AG10803 (cell line): ENCODE measurements at places on chromosomes 6 and 20.
A peak's percentile ranks its signal among the peaks of the same experiment; 100 is the strongest.

- no peak for DNase-seq
Observed at GRCh38 chr6:47437592-47437991, 40.0 kb upstream of the CD2AP start.

- DNase-seq = peak; percentile 46
Observed at GRCh38 chr6:74715355-74716085, 490.3 kb downstream of the COL12A1 start.

- DNase-seq = peak; percentile 2
Observed at GRCh38 chr20:16692442-16692841, 37.4 kb upstream of the SNRPB2 start.

DNA sequence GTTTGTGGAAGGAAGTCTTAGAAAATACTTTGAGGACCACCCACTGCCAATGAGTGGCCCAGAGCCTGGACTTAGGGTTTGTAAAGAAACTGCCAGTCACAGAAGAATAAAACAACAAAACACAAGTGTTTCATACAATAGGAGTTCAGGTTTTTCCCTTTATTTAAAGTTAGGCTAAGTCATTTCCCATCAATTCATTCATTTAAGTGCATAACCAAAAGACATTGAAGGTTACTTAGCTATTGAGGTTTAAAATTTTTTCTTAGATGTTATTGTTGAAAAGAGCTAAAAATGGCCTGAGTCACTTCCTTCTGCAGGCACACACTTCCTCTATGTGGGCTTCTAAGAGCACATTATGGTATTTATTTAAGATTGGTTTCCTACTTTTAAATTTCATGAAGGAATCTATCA lies 54.2 kb downstream of the ARMC2 start:
- peak; percentile 16 for DNase-seq

GRCh38 chr6:1757131-1757530 lies 147.4 kb downstream of the FOXC1 start:
- DNase-seq = no peak

GRCh38 chr6:6826095-6826901 lies 237.8 kb downstream of the LY86 start:
- no peak for DNase-seq

DNA sequence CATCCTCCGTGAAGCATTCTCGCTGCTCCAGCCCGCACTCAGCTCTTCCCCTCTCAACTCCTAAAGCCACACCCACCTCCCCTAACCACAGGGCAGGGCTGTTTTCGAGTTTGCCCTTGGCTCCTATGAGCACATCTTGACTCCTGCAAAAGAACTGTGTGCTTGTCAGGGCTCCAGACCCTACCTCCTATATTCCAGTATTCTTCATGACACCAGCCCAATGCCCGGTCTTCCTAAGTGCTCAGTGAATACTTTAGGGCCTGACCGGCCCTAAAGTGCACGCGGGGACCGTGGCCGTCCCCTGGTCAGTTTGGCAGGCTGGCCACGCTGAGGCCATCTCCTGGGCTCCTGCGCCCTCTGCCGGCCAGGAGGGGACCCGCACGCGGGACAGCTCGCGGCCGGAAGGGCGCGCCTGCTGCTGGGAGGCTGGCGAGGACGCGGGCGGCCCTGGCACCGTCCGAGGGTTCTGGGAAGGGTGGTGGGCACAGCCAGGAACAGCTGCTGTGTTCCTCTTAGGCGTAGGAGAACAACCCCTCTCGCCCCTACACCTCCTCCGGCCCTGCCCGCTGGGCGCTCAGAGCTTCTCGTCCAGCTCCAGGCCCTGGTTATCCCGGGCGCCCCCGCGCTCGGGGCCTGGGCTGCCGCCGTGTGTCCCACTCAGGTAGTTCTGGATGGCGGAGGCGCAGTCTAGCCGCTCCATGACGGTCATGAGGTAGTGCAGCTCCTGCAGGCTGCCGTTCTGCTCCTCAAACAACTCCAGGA lies 11.0 kb downstream of the UNC5CL start:
- peak; percentile 54 for DNase-seq

- DNase-seq = no peak
Observed at GRCh38 chr20:2307136-2307535, 11.3 kb downstream of the TGM3 start.

DNA sequence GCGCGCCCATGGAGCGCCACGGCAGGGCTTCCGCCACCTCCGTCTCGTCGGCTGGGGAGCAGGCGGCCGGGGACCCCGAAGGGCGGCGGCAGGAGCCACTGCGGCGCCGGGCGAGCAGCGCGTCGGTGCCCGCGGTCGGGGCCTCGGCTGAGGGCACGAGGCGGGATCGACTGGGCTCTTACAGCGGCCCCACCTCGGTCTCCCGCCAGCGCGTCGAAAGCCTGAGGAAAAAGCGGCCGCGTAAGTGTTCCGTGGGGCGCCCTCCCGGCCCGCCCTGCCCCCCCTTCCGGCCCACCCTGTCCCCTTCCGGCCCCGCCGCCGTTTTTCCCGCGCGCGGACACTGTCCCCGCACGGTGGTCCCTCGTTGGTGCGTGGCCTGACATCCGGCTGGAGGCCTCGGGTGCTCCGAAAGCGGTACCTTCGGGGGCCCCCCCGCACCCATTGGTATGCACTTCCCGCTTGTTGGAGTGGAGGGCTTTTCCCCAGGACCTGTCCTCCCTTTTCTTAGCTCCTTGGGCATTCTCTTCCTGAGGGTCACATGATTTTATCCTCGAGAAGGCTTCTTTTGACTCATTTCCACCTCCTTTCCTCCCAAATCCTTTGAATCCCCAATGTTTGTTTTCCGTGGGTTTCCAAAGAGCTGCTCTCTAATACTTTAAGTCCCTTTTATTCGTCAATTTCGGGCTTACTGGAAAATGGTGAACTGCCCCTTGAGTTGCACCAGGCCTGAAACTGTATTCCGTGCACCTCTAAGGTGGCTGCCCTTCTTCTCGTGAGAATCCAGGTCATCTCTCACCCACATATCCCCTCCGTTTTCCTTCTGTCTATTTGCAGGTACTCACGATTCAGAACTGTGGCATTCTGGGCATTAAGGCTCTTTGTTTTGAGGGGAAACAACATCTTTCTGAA lies 556 bp downstream of the PANK2 start:
- DNase-seq = no peak

GRCh38 chr6:125228981-125229479 lies 72.7 kb downstream of the HDDC2 start:
- no peak for DNase-seq

DNA sequence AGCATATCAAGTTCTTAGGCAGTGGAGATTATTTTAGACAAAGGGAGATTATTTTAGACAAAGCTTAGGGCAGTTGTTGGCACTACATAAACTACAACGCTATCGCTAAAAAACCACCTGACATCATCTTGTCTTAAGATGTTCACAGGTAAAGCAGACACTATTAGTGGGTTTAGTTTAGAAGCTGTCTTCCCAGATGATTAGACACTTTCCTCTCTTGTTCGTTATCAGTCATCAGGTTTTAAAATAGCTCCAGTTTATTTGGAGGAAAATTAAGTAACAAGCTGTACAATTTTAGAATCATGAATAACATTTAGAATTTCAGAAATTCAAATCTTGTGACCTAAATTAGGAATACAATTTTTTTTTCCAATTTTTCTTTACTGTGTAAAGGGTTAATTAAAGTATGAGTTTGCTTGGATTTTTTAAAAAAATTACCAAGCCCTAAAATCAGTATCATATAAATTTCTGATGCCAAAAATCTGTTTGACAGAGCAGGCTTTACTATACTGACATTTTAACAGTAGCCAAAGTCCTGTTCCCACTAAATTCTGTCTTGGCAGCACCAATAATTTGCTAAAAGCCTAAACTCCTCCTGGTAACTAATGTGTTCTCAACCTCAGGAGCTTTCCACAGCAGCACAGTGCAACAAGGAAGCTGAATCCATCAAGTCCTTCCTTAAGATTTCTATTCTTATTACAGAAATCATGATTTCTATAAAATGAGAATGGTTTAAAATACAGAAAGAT lies 109.0 kb downstream of the HIVEP2 start:
- no peak for DNase-seq

DNA sequence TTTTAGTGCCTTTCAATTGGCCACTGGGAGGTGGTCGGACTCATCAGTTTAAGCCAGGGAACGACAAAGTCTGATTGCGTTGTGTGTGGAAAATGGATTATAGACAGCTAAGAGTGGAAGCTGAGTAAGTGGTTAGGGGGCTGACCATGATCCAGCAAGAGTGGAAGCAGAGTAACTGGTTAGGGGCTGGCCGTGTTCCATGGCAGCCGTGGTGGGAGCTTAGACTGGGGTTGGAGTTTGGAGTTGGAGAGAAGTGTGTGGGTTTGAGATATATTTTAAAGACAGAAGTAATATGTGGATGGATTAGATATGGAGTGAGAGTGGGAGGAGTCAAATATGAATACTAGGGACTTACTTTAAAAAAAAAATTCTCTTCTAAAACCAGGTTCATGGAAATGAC lies 41.7 kb downstream of the LRRN4 start:
- no peak for DNase-seq

GRCh38 chr6:37668251-37668650 lies 29.4 kb downstream of the MDGA1 start:
- no peak for DNase-seq

GRCh38 chr6:142856624-142857232 lies 88.2 kb downstream of the HIVEP2 start:
- no peak for DNase-seq

GRCh38 chr6:68059899-68060298 lies 575.2 kb upstream of the ADGRB3 start:
- DNase-seq = peak; percentile 3

DNA sequence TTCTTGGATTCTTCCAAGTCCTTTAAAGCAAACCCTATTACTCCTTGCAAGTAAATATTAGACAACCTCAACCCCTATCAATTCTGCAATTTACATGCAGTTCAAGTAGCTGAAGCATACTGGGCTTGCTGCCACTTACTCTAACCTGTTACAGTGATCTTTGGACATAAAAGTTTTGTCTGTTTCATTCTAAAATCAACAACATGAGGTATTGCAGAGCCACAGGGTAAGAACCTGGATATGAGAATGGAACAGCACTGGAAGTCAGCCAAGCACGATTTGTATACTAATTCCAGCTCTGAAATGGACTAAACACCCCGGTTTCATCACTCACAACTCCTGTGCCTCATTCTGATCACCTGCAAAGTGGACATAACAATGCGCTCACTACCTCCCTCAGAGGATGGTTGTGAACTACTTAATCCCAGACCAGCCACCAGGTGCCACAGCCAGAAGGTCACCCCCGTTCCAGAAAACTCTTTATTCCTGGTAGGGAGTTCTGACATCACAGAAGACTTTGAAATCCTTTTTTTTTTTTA lies 270.0 kb downstream of the ADGB start:
- DNase-seq = no peak

DNA sequence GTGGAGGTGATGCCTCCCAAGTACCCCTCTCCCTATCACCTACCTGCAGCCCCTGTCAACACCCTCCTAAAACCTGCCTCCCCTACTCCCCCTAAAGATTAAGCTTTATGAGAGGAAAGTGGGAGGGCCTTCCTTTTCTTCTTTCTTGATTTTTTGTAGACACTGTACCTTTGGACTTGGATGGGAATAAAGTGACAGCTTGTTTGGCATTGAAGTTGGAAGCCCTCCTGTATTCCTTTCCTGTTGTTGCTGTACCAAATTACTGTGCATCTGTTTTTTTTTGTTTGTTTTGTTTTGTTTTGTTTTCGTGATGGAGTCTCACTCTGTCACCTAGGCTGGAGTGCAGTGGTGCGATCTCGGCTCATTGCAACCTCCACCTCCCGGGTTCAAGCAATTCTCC lies 99.3 kb upstream of the NFATC2 start:
- no peak for DNase-seq

DNA sequence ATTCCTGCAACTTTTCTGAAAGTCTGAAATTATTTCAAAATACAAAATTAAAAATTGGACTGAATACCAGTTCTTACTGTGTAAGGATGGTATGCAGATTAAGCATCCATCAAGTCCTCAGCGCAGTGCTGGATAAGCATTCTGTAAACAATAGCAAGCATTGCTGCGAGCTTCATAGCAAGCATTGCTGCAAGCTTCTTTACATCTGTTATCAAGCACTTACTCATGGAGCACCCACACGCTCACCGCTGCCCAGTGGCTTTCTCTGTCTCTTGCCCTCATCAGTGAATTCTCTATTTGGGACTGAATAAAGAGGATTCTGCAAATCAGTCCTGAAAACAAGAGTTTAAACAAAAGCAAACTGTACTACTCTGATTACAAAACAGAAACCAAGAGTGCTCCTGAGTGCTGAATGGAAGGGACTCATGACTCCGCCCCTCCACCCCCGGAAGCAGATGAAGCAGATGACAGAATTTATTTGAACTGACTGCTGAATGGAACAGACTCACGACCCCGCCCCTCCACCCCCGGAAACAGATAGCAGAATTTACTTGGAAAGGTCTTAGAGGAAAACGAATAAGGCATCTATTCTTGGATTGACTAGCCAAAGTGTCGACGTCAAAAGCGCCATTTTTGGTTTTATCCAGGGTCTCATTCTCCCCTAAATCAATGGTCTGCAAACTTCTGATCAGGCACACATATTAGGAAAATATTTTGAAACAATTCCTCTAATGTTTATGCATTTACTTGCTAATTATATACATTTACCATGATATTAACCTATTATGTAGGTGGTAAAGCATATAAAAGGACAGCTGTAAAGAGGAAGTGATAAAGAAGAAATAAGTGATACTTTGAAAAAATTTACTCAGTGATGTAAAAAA lies 22.1 kb upstream of the EYA2 start:
- DNase-seq = peak; percentile 50

DNA sequence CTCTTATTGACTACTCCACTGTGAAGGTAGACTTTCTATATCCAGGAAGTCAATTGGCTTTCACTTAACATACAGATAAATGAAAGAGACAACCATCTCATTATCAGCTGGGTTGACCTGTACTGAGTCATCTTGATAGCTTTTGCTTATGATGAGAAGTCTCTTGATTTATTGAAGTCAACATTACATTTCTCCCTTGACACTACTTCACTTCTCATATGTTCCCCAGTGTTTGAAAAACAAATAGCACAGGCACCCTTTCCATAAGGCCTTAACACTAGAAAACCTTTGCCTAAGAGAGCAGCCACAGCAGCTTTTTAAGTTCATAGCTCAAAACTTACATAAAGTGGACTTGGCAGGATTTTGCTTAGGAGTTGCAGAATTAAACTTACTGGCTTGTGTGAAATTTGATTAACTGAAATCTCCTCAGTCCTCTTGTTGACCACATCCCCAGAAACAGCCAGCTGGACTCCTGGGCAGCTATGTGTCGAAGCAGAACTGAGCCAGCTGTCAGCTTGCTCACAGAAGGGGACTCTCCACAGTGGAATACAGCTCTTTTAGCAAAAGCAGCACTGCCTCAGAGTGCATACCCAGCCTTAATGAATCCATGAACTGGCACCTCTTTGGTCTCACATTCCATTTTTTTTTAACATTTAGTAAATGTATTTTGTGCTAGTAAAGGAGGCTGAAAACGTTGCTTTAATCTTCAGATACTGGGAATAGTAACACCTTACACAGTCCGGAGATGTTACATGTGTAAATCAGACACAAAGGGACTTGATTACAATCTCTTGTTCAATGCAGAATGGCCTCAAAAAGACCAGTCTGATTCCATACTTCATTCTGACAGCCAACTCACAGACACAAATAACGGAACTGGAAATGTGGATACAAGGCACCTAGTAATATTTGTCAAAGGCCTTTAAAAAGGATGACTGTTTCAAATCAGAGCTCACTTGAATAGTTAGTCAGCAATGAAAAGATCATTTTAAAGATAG lies 1532.7 kb downstream of the HACE1 start:
- DNase-seq = no peak

GRCh38 chr6:118298476-118299427 lies 249.3 kb upstream of the PLN start:
- DNase-seq = no peak

GRCh38 chr6:16109659-16110305 lies 19.1 kb upstream of the MYLIP start:
- no peak for DNase-seq
